ENCODE measurements at places on chromosomes 2 and 18.

DNA sequence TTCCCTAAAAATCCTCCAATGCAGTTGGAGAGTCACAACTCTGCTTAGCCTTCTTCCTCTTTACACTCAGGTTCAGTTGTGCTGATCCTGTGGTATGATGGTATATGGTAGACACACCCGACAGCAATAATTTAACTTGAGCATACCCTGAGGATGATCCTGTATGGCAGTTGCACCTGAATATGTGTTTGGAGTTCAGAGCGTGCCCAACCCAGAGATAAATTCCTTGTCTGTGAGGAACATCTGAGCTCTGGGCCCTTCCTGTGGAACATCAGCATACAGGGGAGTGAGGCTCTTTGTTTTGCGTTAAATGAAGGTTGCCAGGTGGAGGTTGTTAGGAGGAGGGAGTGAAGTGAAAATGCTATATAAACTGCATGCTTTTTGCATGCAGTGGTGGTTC lies 187.7 kb downstream of the MYO3B start:
- no peak for DNase-seq

GRCh38 chr2:201128933-201129505 lies 13.1 kb downstream of the CFLAR start:
- DNase-seq, result no peak

- no peak for DNase-seq
Measured at GRCh38 chr2:197281421-197281820, 29.2 kb downstream of the ANKRD44 start.

DNA sequence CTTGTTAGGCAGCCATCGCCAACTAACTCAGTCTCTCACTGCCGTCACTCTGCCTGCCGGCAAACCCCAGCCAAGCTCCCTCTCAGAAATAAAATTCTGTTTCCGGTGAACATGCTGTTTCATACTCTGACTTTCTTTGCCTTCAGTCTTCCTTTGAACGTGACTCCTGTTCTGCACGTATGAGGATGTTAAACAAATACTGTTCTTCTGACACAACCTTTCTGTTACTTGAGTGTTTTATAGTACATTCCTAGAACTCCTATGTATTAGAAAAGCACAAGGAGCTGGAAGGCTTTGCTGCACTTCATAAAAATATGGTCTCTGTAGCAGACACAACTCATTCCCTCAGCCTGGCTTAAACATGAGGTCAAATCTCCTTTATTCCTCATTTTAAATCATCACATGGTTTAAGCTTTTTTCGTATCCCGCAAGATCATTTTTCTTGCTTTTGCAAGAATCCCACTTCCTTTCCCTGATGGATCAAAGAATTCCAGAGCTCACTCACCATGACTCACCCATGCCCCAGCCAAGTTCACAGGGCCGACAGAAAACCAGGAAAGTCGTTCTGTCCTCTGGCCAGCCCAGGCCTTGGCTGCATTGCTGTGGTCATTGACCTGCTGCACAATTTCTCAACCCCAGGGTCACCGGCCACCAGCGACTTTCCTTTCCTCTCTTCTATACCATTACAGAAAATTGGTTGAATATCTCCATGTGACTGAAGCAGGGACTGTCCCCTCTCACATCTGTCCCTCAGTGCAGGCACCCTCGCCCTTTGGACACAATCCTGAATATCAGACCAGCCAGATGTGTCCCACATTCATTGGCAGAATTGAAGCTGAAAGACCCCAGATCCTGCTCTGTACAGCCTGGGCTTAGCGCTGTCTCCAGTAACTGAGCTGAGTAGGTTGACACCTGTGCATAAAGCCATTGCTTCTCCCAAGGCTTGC lies 183.1 kb upstream of the ARL4C start:
- peak; percentile 94 for DNase-seq

GRCh38 chr18:47997338-47997780 lies 66.9 kb upstream of the SMAD2 start:
- DNase-seq, result no peak

DNA sequence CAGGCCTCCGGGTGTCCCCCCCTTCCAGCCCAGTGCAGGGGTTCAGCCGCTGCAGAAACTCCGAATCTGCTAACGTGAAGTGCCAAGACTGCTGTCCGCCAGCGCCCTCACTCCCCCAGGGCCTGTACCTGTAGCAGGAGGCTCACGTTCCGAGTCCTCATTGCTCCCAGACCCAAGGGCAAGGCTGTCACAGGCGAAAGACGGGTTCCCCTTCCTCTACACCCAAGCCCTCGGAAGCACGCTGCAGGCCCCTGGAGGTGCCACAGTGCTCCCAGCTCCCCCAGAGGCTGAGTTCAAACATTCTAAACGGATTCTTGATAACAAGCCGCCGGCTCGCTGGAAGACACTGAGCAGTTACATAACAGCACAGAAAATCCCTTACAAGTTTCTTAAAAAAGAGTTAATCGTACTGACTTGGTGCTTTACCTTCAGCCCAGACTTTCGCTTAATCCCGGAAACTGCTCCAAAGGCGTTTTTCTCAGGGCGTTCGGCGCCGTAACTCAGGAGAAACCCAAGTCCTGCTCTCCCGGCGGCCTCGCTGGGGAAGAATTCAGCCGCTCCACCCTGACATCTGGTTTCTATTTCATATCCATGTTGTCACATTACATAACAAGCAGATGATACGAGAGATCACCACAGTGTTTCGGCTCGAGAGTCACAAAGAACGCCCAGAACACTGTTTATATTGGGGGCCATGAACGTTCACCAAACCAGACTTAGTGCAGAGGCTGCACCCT lies 92.0 kb downstream of the HDAC4 start:
- DNase-seq, result peak; percentile 65

All from GM04504 (cell line).